ENCODE measurements at places on chromosomes 2 and 18.

- H3K27ac ChIP-seq = no peak overlapping the region
- no peak overlapping the region for H3K4me3 ChIP-seq
- no peak for DNase-seq
- no peaks in the 10 kb centered on the region for H3K36me3 ChIP-seq
- no peaks in the 10 kb centered on the region for H3K4me1 ChIP-seq
- no peaks in the 10 kb centered on the region for H3K27me3 ChIP-seq
Observed at GRCh38 chr18:69658103-69658502, 257.4 kb downstream of the DOK6 start.

GRCh38 chr2:239693330-239693729 lies 292.5 kb upstream of the HDAC4 start:
- no peaks in the 10 kb centered on the region for H3K36me3 ChIP-seq
- peaks cover 2% of the 10 kb centered on the region for H3K4me1 ChIP-seq
- DNase-seq = no peak
- H3K27me3 ChIP-seq = no peaks in the 10 kb centered on the region
- no peak overlapping the region for H3K4me3 ChIP-seq

DNA sequence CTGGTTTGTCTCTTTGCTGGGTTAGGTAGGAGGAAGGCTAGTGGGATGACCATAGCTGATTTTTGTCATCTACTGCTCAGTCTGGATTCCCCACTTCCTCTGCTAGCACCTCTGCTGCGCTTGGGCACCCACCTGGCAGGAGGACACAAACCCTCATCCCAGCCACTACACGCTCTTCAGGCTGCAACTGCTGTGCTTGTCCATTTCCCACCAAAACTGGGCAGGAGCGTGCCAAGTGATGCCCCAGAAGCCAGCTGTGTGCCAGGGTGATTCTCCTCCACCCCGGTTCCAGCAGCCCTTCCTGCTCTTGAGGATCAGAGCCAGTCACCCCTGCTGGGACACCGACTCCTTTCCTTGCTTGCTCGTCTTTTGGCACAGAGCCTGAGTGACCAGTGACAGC lies 15.7 kb upstream of the PER2 start:
- H3K4me3 ChIP-seq = no peak overlapping the region
- no peak for DNase-seq
- H3K4me1 ChIP-seq = no peaks in the 10 kb centered on the region
- H3K27ac ChIP-seq = no peak overlapping the region
- H3K27me3 ChIP-seq = no peaks in the 10 kb centered on the region
- no peaks in the 10 kb centered on the region for H3K36me3 ChIP-seq

- H3K27ac ChIP-seq = no peak overlapping the region
- H3K27me3 ChIP-seq = no peaks in the 10 kb centered on the region
- no peak for DNase-seq
- H3K4me3 ChIP-seq = no peak overlapping the region
Observed at GRCh38 chr18:55370936-55371335, 217.1 kb downstream of the TCF4 start.
